ENCODE measurements at places on chromosomes 2 and 18. TPM values are rescaled to one million over a fixed set of nuclear protein-coding genes. Genes with fewer than 3 reads are reported as not detected.
A peak's percentile ranks its signal among the peaks of the same experiment; 100 is the strongest.

DNA sequence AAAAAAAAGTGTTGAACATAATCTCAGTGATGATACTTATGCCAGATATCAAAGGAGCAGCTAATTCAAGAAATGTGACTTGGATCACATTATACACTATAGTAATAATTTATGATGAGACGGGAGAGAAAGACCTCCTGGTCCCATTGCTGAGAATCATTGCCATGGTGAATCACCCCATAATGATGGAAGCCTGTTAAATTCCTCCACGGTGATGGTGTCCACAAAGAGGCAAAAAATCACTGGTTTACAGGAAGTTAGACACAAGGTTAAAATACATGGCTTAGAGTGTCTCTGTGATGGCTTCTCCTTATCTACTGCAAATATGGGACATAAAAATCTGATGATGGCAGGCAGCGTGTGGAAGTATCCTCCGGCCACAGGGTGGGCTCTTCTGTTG, 210.0 kb downstream of the CDH2 start:
- no peak overlapping the region for H3K4me3 ChIP-seq
- no peak for DNase-seq
- no peaks in the 10 kb centered on the region for H3K27me3 ChIP-seq
- H3K36me3 ChIP-seq, result no peaks in the 10 kb centered on the region
- no peak overlapping the region for H3K27ac ChIP-seq
- no peaks in the 10 kb centered on the region for H3K4me1 ChIP-seq

- DNase-seq, result no peak
- H3K27me3 ChIP-seq, result peaks cover 24% of the 10 kb centered on the region
- no peak overlapping the region for H3K4me3 ChIP-seq
These were observed 31.7 kb downstream of the TMEM178A start for GRCh38 chr2:39697454-39697853.

GRCh38 chr18:48152549-48152948, 222.1 kb upstream of the SMAD2 start:
- H3K27me3 ChIP-seq, result peaks cover 11% of the 10 kb centered on the region
- no peaks in the 10 kb centered on the region for H3K36me3 ChIP-seq
- no peak overlapping the region for H3K4me3 ChIP-seq
- no peak overlapping the region for H3K27ac ChIP-seq
- H3K4me1 ChIP-seq, result no peaks in the 10 kb centered on the region

- no peaks in the 10 kb centered on the region for H3K4me1 ChIP-seq
- H3K27ac ChIP-seq, result no peak overlapping the region
- no peak overlapping the region for H3K4me3 ChIP-seq
- no peaks in the 10 kb centered on the region for H3K36me3 ChIP-seq
- no peak for DNase-seq
- no peaks in the 10 kb centered on the region for H3K27me3 ChIP-seq
These were observed 30.9 kb downstream of the TMEM37 start for GRCh38 chr2:119462574-119462973.

DNA sequence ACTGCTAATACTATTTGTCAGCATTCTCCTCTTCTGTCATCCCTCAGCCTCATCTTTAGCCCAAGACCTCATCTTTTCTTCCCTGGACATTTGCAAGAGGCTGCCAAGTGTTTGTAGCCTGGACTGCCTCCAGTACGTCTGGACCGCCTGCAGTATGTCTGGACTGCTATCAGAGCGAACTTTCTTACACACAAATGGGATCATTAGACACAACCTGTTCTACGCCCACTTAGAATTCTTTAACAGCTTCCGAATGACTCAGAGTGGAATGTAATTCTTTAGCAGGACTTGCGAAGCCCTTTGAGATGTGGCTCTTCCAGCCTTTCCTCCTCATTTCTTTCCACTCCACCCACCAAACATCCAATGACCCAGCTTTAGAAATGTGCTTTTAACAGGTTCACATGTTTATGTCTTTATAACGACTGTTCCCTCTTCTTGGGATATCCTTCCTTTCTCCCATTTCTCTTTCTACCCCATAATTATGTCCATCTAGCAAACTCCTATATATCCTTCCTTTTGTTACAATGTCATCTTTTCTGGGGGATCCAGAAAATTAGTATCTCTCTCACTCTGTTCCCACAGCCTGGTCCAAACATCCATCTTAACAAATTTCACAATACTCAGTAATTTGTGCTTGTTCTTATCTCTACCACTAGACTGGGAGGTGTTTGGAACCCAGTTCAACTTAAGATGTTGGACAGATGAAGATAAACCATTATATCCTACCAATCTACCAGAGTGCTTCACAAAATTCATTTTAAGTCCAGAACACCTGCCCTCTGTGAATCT, 171.3 kb upstream of the PGAP1 start:
- no peaks in the 10 kb centered on the region for H3K27me3 ChIP-seq
- peaks cover 42% of the 10 kb centered on the region for H3K36me3 ChIP-seq
- H3K27ac ChIP-seq, result no peak overlapping the region

GRCh38 chr18:56516789-56517188, 121.6 kb downstream of the TXNL1 start:
- H3K27me3 ChIP-seq, result peaks cover 8% of the 10 kb centered on the region
- no peak overlapping the region for H3K4me3 ChIP-seq
- H3K27ac ChIP-seq, result no peak overlapping the region
- H3K36me3 ChIP-seq, result no peaks in the 10 kb centered on the region
- DNase-seq, result no peak

- H3K27ac ChIP-seq, result no peak overlapping the region
- H3K4me3 ChIP-seq, result no peak overlapping the region
- no peaks in the 10 kb centered on the region for H3K4me1 ChIP-seq
- H3K36me3 ChIP-seq, result no peaks in the 10 kb centered on the region
- DNase-seq, result no peak
These were observed 331.0 kb downstream of the CDH2 start for GRCh38 chr18:27845897-27846296.

- H3K27me3 ChIP-seq, result peaks cover 38% of the 10 kb centered on the region
- no peak overlapping the region for H3K27ac ChIP-seq
- no peaks in the 10 kb centered on the region for H3K4me1 ChIP-seq
- no peaks in the 10 kb centered on the region for H3K36me3 ChIP-seq
- no peak overlapping the region for H3K4me3 ChIP-seq
- no peak for DNase-seq
These were observed 23.2 kb downstream of the ACOXL start for GRCh38 chr2:110755491-110756078.

GRCh38 chr2:238632181-238633060, 205.7 kb downstream of the ASB1 start:
- no peaks in the 10 kb centered on the region for H3K4me1 ChIP-seq
- H3K27ac ChIP-seq, result no peak overlapping the region
- no peaks in the 10 kb centered on the region for H3K36me3 ChIP-seq
- no peak for DNase-seq
- H3K27me3 ChIP-seq, result peaks cover 2% of the 10 kb centered on the region

GRCh38 chr2:64586883-64587481, 62.9 kb downstream of the AFTPH start:
- H3K27me3 ChIP-seq, result no peaks in the 10 kb centered on the region
- no peak for DNase-seq
- no peak overlapping the region for H3K27ac ChIP-seq
- peaks cover 3% of the 10 kb centered on the region for H3K4me1 ChIP-seq
- no peak overlapping the region for H3K4me3 ChIP-seq

DNA sequence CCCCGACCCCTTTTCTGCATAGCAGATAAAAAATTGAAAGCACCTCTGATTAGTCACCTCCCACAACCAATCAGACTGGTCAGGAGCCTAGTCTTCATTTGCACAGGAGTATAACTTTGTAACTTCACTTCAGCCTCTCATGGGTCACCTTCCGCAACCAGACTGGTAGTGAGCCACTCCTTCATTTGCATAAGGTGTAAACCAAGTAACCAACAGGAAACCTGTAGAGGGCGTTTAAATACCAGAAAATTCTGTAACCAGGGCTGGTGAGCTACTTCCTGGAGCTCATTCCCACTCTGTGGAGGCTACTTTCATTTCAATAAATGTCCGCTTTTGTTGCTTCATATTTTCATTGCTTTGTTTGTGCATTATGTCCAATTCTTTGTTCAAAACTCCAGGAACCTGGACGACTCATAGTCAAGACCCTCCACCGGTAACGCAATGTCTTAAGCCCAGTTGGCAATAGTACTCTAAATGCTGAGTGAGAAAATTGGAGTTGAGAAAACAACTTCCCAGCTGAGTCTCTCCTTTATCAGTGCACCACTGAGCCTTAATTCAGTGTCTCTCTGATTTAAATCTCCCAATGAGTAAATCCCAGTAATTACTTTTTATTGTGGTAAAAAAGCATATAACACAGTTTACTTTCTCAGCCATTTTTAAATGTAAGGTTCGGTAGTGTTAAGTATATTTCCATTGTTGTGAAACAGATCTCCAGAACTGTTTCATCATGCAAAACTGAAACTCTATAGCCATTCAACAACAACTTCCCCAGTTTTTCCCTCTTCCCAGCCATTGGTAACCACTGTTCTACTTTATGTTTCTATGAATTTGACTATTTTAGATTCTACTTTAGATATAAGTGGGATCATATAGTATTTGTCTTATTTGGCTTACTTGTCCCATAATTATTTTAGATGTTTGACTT, 392.7 kb upstream of the SLC8A1 start:
- H3K4me1 ChIP-seq, result peaks cover 2% of the 10 kb centered on the region
- no peak overlapping the region for H3K27ac ChIP-seq

DNA sequence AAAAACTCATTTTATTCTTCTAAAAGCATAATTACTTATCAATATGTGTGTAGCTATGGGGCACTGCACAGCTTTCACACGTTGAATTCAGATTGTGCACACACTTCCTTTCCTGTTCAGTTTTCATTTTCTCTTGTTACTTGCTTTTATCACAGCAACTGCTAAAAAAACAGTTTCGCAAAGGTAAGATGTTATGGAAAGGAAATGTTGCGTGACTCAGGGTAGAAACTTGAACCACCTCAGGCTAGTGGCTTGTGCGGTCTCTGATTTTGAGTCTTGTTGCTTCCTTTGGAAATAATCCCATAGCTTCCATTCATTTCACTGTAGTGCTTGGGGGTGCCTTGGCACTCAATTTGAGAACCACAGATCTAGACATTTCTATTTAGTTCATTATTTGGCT, 171.9 kb downstream of the FMNL2 start:
- H3K4me3 ChIP-seq, result no peak overlapping the region
- no peaks in the 10 kb centered on the region for H3K4me1 ChIP-seq
- H3K27ac ChIP-seq, result no peak overlapping the region
- no peaks in the 10 kb centered on the region for H3K36me3 ChIP-seq
- H3K27me3 ChIP-seq, result peaks cover 3% of the 10 kb centered on the region
- no peak for DNase-seq

- DNase-seq, result no peak
- H3K27me3 ChIP-seq, result no peaks in the 10 kb centered on the region
- peaks cover 41% of the 10 kb centered on the region for H3K4me1 ChIP-seq
- H3K36me3 ChIP-seq, result peaks cover 13% of the 10 kb centered on the region
- peak overlapping the region; percentile 51 for H3K4me3 ChIP-seq
These were observed 2.6 kb downstream of the GTF3C2 start for GRCh38 chr2:27353762-27354596.

VSNL1 gene
- total RNA-seq, result not detected

LOXHD1 gene
- 0.39 TPM for total RNA-seq

GKN1 gene
- not detected for total RNA-seq

ONECUT2 gene
- total RNA-seq, result not detected

CCDC150 gene
- 8.4 TPM for total RNA-seq
